Posterior vena cava (tissue), 2 donors: ENCODE measurements at places on chromosomes 5 and 9.
A peak's percentile ranks its signal among the peaks of the same experiment; 100 is the strongest.

DNA sequence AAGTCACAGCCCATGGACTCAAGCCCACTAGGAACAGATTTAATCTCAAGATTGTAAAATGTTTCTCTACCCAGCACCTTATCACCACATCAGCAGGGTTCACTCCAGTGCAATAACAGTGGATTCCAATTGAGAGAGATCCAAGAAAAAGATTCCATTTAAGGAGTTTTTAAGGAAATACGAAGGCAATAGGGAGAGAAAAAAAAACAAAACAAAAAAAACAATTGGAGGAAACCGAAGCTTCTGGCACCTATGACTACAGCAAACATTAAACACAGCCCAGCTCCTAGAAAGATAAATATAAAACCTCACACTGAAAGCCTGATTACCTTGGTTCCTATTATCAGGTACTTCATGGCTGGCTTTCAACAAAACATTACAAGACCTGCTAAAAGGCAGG is 192.7 kb downstream of the DAB2IP start:
- no peak for DNase-seq

GRCh38 chr9:109483744-109484429 is 14.2 kb downstream of the PTPN3 start:
- DNase-seq = no peak

GRCh38 chr5:106019261-106019660 is 1651.5 kb downstream of the EFNA5 start:
- no peak for DNase-seq

- DNase-seq = peak; percentile 82
Measured at GRCh38 chr9:131545003-131545785, at the start of gene PRRT1B. Gene PRRT1B (plus strand): TSS chr9:131545523. CDS start chr9:131545616, 93 bp downstream.

GRCh38 chr9:95857896-95858295 is 17.6 kb upstream of the ERCC6L2 start:
- DNase-seq = no peak

DNA sequence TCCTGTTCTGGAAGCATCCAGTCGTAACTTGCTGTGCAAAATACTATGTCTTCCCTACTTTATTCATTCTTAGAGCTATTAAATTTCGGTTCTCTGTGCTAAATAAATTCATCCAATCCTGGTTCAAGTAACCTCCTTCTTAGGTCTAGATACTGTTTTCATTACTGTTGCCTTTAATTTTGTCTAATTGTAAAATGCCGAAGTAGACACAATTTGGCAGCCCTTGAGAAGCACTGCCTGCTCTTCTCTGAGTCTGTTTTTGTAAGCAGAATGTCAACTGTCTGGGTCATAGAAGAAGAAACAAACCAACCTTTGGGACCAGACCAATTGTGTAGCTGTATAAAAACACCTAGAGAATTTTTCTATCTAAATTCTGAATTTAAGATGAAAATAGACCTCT is 249.3 kb downstream of the PJA2 start:
- no peak for DNase-seq

DNA sequence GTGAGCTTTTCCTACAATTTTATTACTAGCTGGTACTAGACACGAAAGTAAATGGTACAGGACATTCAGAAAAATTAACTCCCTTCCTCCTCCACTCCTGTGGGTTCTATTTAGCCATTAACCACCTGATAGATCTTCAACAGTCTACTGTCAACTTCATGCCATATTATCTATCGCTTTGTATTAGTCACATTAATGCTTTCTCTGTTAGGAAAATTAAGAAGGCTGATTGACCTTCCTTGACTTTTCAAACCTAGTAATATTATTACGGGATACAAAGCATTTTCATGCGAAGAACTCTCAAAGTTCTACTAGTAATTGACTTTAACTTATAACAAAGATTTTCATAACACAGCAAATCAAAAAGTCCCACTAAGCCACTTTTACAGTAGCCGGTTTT is 1.2 kb downstream of the TEX10 start:
- DNase-seq = no peak

GRCh38 chr9:107284636-107285035 is 1.6 kb downstream of the RAD23B start:
- no peak for DNase-seq

DNA sequence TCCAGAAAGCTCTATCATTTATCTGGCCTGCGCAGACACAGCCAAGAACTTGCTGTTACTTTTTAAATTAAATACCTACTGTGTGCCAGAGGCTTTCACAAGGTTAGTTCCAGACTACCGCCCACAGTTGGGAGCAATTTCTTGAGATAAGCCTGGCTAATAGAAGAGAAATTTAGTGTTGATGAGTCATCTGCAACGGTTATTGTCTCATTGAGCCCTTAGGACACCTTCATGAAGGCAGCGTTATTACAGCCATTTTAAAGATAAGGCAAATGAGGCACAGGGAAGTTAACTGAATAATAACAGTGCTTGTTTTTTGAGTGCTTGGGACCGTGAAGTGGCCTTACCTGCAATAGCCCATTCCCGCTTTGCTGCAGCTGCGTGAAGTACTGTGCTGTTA is 292.9 kb upstream of the MSX2 start:
- DNase-seq = no peak

GRCh38 chr9:94805585-94805984 is 79.1 kb downstream of the AOPEP start:
- no peak for DNase-seq

DNA sequence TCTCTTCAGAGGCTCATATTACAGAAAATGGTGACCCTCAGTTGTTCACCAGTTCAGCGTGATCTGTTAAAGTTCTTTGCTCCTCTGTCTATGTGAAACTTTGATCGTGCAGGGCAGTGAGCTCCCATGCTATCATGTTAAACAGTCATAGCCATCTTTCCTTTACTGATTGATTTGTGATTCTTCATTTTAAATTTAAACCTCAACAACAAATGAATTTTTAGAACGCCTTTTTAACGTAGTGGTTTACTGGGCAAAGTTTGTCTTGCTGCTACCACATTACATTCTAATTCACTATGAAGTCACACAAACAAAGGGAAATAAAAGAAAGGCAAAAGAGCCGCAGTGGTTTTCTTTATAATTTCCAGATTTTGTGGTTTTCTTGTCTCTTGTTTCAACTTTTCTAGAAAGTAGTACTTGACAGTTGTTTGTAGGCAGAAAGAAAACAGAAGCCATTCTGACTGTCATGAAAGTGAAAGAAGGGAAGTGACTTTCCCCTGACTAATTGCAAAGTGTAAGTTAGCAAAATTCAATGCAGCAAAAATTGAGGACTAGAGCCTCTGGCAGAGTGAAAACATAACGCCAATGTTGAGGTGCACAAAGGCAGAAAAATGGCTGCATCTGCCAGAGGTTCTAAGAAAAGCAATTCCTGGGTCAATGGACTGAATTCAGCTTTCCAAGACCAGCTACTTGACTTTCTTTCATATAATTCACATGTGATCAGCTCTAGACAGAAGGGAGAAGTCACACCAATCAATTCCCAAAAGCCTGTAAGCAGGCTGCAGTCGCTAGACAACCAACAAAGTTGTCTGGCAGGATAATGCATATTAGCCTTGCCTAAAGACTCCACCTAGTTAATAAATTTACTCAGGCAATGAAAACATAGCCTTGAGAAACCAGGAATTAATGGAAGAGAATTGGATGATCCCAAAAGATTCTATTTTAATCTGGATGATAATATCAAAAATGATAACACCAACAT is 7.1 kb upstream of the IFNA6 start:
- no peak for DNase-seq

- no peak for DNase-seq
Measured at GRCh38 chr9:93065135-93065720, 6.7 kb downstream of the SUSD3 start.

DNA sequence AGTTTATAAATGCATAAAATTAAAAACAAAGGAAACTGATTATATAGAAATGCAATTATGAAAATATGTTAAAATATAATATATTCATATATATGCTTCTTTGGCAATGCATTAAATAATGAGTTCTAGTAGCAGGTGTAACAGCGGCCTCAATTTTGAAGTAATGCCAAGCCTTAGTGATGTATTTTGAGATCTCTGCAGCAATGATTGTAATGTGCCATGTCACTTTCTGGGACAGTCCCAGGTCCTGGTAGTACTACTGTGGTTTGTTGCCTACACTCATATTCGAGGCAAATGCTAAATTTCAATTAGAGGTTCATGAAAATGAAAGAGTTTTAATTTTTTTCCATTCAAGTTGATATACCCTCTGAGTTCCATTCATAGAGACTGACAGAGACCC is 75.8 kb upstream of the ORM1 start:
- DNase-seq = no peak

- no peak for DNase-seq
Measured at GRCh38 chr9:18447131-18447530, 26.8 kb upstream of the ADAMTSL1 start.

GRCh38 chr9:33229359-33230114 is 10.4 kb upstream of the SPINK4 start:
- peak; percentile 24 for DNase-seq

GRCh38 chr9:129849901-129850300 is 14.6 kb downstream of the USP20 start:
- DNase-seq = no peak

DNA sequence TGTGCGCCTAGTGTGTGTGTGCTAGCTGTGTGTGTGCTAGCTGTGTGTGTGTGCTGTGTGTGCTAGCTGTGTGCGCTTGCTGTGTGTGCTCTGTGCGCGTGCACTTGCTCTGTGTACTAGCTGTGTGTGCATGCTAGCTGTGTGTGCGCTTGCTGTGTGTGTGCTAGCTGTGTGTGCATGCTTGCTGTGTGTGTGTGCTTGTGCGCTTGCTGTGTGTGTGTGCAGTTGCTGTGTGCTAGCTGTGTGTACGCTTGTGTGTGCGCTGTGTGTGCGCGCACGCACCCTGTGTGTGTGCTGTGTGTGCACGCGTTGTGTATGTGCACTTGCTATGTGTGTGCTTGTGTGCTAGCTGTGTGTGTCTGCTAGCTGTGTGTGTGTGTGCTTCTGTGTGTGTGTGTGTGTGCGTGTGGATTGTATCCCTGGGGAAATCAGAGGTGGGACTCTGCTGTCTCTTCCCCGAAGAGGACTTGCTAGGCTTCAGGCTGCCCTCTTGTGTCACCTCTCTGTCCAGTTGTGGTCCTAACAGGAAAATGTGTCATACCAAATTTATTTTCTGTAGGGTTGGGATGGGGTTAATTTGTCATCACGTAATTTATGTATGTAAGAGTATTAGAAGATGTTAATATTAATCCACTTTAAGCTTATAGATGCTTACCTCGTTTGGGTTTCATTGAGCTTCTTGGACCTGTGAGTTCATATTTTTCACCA is 38.9 kb downstream of the TPPP start:
- peak; percentile 43 for DNase-seq

DNA sequence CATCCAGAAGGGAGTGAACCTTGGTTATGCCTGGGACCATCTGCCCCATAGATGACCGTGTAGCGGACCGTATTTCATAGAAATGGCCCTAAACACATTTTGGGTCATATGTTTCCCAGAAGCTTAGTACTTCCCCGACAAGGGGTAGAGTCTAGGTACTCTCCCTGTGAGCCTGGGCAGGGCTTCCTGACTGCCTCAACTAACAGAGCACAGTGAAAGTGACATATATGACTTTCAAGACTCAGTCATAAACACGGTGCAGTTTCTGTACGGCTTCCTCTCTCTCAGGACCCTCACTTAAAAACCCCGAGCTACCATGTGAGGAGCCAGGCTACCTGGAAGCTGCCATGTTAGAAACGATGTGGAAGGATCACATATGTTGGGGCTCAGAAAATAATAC is 20.9 kb downstream of the C9orf57 start:
- no peak for DNase-seq

DNA sequence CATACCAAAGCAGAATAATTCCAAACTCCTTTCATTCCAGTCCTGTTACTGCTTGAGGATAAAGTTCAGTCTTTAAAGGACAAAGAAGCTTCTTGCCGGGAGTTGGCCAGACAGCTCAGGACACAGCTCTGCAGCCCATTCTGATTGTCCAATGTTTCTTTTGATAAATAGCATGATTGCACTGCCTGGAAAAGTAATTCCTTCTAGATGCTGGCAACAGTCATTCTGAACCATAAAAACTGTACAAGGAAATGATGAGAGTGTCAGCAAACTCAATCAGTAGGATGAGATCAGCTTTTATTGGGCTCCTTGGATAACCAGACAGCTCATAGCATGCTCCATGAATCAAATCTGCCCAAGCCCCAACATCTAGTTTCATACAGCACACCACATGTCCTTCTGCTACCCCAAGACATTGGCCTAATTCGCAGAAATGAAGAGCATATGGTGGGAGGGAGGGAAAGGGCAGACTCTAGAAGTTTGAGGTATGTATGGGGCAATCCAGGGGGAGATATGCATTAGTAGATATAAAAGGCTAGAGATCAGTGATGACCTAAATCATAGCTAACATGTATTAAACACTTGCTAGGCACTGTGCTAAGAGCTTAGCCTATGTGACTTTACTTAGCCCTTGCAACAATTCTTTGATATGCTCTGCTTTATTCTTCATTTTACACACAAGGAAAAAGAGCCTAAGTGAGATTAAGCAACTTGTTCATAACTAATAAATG is 219.9 kb upstream of the NREP start:
- DNase-seq = no peak

DNA sequence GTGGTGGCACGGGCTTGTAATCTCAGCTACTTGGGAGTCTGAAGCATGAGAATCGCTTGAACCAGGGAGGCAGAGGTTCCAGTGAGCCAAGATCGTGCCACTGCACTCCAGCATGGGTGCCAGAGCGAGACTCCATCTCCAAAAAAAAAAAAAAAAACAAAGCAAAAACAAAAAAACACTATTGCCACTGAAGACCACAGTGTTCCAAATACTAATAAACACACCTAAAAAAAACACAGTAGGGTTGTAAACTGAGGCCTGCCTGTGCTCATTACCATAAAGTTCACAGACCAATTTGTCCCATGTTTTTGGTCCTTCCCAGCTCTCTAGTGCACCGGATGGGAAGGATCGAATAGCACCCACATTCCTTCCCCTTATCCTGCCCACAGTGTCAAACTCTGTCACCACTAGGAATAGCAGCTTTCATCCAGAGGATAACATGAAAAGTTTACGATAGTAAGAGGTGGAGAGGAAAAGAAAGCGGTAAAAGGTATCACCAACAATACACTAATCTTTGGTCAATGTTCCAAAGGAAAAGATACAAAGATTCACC is 49.2 kb downstream of the MYO10 start:
- no peak for DNase-seq

DNA sequence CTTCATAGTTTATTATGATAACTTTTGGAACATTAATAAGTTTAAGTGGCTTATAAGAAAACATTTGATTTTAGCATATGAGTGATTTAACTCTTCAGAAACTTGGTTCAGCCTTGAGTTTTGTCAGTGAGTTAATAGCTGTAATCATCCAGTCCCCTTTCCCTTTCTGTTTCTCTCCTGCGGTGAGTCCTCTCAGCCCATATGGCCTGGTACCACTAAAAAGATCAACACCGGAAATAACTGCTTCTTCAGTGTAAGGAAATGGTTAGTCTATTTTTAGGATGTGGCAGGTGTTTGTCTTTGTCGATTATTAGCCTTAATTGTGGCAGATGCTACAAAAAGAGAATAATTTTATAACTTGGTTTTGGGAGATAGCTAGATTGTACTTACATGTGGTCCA is 120.2 kb upstream of the GRHPR start:
- DNase-seq = no peak

- no peak for DNase-seq
Measured at GRCh38 chr5:130975299-130975698, 189.8 kb downstream of the HINT1 start.

- DNase-seq = no peak
Measured at GRCh38 chr9:77194423-77194822, 17.1 kb downstream of the VPS13A start.

- peak; percentile 42 for DNase-seq
Measured at GRCh38 chr5:180464603-180464970, 29.6 kb upstream of the CNOT6 start.

GRCh38 chr5:123585871-123586270 is 73.9 kb downstream of the CSNK1G3 start:
- no peak for DNase-seq
